CD4-positive, alpha-beta T cell treated with Interferon alpha-2 for 1 hour (primary cell): ENCODE measurements at places on chromosomes 12 and 14.

DNA sequence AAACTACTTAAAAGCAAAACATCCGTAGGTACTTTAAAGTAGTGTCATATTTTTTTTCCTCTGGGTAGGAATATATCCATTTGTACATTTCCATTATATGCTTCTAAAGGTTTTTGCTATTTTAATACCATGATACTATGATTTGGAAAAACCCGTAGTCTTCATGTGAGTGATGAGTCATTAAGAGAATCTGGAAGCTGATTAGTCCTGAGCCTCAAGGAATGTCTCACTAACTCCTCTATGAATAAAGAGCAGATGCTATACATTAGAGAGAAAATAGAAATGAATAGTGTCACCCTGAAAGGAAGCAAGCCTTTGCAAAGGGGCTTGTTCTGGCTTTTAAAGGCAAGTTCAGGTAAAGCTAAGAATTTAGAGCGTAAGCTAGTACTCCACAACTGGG lies 432.1 kb downstream of the CCDC91 start:
- no peak for DNase-seq

GRCh38 chr14:92382677-92383076 lies 59.7 kb downstream of the SLC24A4 start:
- DNase-seq: no peak

DNA sequence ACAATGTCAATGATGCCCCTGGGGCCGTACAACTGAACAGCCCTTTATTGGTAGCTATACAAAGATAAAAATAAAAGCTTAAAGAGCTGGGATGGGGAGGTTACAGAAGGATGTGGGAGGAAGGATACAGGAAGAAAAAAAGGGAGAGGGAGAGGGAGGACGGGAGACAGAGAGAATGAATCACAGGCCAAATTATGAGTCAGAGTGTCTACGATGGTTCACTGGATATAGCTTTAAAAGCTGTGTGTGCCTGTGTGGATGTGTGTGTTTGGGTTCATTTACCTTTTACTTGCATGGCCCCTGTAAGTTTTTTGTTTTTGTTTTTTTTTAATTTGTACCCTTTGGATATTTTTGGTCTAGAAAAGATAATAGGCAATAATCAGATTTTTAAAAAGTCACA lies 111.9 kb downstream of the CCDC60 start:
- DNase-seq: no peak

GRCh38 chr12:22598763-22599161 lies 26.2 kb upstream of the ETNK1 start:
- DNase-seq: no peak

DNA sequence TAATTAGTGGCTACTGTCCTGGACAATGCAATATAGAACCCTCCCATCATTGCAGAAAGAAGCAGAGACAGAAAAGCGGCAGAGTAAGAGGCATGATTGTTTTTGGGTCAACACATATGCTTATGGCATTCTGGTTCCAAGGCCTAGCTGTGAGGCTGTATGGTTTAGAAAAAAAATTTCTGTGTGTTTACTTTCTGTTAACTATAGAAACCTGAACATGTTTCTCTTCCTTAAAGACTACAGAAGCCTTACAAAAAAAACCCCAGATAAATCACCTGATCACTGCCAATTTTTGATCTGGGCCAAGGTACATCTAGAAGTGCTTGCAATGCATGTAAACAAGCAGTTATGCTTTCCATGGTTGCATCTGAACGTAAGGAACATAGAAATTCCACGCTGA lies 100.0 kb upstream of the HECTD1 start:
- DNase-seq: no peak

- DNase-seq: no peak
Observed at GRCh38 chr14:76420827-76421226, 44.9 kb downstream of the ESRRB start.

- DNase-seq: no peak
Observed at GRCh38 chr12:78917513-78917912, 52.9 kb downstream of the SYT1 start.

DNA sequence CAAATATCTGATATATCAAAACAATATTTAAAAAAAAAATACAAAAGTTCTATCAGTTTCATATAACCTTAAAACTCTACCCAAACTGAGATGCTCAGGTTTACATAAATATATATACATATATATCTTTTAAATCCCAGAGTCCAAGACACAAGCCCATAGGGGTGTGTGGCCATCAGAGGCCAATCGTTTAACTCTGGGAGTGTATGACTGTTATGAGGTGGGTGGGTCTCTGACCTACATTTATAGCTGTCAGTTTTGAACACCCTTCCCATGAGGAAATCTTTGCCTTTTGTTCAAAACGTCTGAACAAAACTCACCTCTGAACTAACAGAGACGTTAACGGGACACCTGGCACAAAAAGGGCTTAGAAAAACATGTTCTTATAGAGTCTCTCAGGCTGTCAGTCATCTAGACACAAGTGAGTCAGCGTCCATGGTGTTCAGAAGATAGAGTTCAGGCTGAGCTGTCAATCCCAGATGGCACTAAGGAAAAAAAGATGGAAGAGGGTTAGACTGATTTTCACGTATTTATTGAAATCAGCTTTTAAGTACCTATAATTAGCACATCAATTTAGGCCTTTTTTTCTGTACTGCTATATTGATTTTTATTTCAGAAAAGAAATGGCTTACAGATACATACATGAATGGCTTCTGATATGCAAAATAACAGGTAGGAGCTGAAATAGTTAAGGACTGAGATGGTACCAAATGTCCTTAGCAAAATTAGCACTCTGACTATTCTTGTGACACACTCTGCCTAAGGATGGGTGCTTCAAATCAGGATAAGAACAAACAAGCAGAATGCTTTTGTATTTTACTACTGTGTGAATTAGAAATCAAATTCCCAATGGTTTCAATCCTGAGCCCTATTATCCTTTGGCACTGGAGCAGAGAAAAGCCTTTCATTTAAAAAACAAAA lies 29.2 kb downstream of the HIGD1C start:
- no peak for DNase-seq

DNA sequence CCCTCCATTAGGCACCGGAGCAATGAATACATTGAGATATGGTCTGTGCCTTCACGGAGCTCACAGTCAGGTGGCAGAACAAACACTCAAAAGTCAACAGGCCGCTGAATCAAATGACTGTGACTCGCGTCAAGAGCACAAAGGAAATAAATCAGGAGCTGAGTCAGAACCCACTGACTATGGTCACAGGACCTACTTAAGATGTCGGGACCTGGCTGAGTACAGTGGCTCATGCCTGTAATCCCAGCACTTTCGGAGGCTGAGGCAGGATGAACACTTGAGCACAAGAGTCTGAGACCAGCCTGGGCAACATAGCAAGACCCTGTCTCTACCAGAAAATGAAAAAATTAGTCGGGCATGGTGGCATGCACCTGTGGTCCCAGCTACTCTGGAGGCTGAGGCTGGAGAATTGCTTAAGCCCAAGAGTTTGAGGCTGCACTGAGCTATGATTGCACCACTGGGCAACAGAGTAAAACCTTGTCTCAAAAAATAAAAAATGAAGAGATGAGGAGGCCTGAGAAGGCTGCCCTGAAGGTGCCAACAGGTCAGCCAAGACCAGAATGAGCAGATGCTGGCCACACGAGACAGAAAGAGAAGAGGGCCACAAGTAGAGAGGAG lies 19.9 kb downstream of the TMEM233 start:
- DNase-seq: no peak

- DNase-seq: no peak
Observed at GRCh38 chr12:94990222-94990621, 13.3 kb downstream of the NDUFA12 start.

DNA sequence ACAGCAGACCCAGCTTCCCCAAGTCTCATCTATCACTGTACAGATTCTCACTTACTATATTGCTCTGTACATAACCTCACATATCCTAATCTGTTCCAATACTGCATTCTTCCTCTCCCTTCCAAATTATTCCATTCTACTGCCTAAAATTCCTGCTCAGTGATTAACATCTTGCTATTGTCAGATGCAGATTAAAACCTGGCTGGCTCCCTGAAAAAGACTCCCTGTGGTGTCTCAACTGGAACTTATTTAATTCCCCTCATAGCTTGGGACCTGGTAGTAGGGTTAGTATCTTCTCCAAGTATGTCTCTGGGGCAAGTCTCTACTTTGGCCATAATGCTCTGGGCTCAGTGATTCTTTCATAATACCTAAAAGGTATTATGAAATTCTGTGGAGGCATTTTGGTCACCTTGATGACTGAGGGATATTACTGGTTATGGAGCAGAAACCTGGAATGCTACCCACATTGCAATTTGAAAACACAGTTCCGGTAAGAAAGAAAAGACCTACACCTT lies 55.8 kb downstream of the PAWR start:
- DNase-seq: no peak

GRCh38 chr12:75660107-75660530 lies 148.7 kb upstream of the KRR1 start:
- no peak for DNase-seq

DNA sequence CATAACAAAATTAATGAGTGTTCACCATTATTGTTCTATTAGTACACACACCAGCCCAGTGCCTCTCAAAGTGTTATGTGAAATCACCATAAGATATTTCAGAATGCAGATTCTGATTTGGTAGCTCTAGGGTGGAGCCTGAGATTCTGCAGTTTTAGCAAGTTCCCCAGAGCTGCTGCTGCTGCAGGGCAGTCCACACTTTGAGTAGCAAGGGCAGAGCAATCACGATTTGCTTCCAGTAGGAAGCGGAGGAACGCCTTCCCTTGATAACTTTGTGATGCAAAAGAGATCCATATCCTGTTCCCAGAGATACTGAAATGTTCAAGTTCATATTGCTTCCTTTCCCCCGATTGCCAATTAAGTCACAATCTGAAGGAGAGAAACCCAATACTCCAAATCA lies 57.9 kb downstream of the SLC17A8 start:
- DNase-seq: no peak

DNA sequence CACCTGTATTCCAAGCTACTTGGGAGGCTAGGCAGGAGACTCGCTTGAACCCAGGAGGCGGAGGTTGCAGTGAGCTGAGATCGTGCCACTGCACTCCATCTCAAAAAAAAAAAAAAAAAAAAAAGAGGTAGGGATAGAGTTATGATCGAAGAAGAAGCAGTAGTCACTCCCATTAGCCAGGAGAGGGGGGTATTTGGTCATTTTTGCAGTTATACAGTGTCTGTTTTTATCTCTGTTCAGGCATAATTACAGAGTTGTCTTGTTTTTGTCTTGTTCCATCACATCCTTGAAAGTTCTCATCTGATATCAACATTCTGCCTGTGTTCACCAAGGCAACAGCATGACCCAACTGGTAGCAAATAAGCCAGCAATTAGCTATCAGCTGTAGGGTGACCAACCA lies 98.5 kb upstream of the TMPO start:
- peak; percentile 6 for DNase-seq

DNA sequence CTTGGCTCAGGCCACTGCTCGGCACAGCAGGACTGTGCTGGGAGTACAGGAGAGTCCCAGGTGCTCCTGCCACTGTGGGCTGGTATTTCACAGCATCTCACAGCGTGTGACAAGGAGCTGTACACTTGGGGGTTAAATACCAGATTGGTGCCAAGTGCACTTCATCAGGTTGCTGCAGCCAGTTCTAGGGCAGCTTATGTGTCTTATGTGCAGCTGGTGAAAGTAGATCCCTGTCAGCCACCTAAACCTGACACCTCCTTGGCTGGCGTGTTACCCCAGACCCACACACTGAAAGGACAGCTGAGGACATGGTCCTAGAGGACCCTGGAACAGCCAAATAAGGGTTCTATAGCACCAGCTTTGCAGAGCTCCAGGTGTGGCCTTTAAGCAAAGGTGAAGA lies 18.9 kb downstream of the PLEKHH1 start:
- DNase-seq: no peak

- DNase-seq: no peak
Observed at GRCh38 chr12:79874665-79875064, 60.2 kb downstream of the PPP1R12A start.

- DNase-seq: peak; percentile 73
Observed at GRCh38 chr12:64665514-64665913, 55.2 kb downstream of the RASSF3 start.

GRCh38 chr14:76827696-76828296 lies 1.6 kb downstream of the LRRC74A start:
- DNase-seq: no peak

DNA sequence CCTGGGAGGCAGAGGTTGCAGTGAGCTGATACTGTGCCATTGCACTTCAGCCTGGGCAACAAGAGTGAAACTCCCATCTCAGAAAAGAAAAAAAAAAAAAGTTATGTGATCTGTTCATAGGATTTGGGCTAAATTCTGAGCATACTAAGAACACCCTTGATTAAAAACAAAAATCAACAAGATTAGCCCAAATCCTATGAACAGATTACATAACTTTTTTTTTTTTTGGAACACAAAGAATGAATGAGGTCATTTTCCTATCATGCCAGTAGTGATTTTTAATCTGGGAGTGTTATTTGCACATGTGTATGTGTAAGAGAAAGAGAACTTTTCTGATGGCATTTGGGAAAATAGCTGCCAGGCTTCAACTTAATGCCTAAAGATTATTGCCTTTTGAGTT lies 208.7 kb downstream of the ERC1 start:
- DNase-seq: no peak

GRCh38 chr12:14307004-14307403 lies 58.5 kb upstream of the ATF7IP start:
- DNase-seq: no peak

DNA sequence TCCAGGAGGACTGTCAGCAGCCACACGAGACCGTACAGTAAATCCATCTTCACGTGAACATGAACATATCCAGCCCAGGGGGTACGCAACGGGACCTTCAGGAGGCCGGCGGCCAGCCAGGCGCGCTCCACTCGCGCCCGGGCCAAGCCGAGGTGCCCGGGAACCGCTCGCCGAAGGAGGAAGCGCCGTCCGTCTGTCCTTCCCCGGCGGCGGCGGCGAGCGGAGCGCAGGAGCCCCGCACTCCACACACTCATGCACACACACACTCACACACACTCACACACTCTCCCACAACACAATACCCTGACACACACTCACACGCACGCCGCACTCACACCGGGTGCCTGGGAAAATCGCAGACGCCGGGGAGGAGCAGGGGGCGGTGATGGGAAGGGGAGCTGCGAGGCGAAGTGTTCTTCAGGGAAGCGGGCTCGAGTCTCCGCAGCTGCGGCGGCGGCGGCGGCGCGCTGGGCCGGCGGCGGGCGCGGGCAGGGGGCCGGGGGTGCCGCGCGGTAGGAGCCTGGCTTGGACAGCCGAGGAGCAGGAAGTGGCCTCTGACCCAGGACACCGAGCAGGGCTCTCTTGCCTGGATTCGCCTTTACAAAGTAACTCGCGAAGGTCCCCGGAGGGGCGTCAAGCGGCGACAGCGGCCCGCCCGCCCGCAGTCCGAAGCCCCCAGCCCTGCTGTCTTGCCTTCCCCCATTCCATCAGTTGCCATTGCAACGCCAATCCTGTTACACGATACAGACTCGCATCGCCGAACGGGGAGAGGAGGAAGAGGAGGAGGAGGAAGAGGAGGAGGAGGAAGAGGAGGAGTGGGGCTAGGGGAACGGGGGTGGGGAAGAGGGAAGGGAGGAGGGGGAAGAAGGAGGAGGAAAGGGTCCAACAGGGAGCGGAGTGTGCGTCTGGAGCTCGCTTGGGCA lies 601 bp downstream of the MDGA2 start:
- no peak for DNase-seq

DNA sequence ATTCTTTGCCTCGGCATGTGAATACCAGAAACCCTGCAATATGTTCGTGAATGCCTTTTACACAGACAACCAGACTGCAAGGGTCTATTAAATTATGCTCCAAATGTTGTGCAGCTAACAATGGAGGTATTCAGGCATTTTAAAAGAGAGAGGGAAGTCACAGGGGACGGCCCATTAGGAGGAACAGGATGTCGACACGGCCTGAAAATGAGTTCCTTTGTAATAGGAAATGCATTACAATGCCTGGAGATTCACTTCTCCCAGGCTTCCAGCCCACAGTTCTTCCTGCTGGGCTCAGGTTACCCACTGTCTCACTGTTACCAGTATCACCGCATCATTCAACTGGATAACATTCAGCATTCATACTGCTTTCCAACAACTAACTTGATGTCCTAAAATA lies 2.5 kb downstream of the DUSP6 start:
- DNase-seq: no peak
